ENCODE measurements at places on chromosomes 4 and X.

- no peak for DNase-seq
Measured at GRCh38 chr4:10730019-10730418, 45.5 kb upstream of the CLNK start.

DNA sequence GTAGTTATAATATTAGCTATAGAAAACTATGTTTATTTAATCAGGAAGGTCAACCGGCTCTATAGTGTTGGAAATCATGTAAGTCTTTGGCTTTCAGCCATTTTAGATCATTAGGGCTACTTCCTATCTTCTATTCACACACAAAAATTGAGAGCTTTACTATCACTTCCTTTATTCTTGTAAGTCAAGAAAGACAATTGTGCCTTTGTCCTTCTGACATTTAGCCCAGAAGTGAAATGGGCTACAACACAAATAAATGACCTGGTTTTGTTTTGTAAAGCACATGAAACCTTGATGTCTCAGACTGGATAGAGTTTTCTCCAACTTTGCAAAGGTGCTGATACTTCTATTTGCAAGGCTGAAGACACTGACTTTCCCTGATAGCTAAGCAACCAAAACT lies 122.4 kb upstream of the ACSL4 start:
- no peak for DNase-seq

DNA sequence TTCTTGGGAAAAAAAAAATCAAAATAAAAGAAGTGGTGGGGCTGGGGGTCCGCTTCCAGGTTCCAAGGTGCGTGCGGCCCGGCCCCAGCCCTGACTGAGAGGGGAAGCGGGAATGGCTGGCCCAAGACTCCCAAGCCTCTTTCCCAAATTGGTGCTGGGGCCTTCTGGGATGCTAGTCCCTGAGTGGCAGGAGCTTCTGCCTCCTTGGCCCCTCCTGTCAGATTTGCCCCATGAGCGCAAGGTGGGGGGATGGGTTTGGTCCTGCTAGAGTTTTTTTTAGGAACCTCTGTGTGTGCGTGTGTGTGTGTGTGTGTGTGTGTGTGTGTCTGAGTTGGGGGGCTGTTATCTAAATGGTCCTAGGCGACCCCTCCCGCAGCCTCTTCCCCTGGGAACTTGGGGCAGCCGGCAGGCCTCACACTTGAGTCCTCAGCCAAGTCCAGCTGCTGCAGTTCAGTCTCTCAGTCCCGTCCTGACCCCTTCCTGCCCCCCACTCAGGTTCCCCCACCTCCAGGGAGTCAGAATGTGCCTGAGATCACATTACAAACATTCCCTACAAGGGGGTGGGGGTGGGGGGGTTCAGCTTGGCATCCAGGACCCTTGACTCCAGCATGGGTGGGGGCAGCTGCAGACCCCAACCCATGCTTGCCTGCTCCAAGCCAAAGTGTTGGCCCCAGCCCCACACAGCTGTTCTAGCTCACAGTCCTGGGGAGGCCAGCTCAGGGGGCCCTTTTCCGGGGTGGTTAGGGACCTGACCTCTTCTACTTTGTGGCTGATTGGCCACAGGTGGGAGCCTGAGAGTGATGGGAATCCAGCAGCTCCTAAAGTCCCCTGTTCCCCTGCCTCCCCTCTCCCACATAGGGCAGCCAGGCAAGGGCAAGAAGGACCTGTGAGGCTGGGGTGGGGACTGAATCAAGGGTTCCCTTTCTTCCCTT lies 4.0 kb downstream of the EFNB1 start:
- peak; percentile 24 for DNase-seq

GRCh38 chr4:150236626-150237025 lies 158.4 kb downstream of the DCLK2 start:
- no peak for DNase-seq

DNA sequence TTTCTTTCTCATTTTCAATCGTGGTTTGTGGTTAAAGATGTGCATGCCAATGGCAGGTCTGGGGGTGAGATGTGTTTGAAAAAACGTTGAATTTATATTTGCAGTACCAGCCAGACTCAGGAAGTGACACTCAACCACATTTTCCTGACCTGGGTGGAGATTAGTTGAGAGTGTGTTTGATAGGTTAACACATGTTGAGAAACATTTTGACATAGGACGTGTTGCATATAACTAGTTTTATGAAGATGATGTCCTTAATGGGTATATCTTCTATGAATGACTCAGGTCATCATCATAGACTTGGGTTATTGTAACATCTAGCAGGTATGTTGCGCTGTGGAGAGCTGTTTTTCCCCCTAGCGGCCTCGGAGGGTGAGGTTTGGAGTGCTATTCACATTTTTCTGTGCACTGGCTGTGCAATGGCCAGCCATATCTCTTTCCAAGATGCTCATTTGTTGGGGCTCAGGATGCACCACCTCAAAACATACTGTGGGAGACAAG lies 21.7 kb upstream of the CD38 start:
- no peak for DNase-seq

DNA sequence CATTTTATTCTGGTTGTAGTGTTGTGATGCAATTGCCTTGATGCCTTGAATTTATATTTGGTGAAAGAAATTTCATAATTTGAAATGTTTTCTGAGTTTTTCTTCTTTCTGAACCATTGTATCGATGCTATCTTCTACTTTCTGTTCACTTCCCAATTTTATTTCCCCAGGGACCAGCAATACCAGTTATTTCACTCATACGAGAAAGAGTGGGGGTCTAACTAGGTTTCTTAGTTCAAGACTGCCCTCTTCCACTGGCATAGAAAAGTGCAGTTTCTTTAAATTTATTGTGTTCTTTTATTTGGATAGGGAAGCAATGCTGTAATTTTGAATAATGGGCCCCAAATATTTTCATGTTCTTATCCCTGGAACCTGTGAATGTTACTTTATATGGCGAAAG lies 544.0 kb upstream of the ADGRL3 start:
- DNase-seq = no peak

GRCh38 chrX:119343856-119344255 lies 55.3 kb upstream of the SLC25A43 start:
- DNase-seq = no peak

- DNase-seq = no peak
Measured at GRCh38 chr4:763191-763810, 57.7 kb downstream of the PCGF3 start.

GRCh38 chr4:187258651-187259401 lies 535.2 kb upstream of the FAT1 start:
- DNase-seq = no peak

DNA sequence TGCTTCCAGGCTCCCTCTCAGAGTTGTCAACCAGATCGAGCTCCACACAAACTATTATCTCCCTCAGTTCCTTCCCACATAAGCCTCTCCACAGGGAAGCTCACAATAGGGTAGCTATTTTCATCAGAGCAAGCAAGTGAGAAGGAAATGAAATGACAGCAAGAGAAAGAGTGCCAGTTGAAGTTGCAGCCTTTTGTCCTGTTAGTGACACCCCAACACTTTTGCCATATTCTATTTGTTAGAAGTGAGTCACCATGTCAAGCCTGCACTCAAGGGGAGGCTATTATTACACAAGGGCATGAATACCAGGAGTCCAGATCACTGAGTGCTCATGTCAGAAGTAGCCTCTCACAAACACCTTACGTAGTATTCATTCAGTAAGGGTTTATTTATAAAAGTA lies 266.3 kb upstream of the NOCT start:
- no peak for DNase-seq

DNA sequence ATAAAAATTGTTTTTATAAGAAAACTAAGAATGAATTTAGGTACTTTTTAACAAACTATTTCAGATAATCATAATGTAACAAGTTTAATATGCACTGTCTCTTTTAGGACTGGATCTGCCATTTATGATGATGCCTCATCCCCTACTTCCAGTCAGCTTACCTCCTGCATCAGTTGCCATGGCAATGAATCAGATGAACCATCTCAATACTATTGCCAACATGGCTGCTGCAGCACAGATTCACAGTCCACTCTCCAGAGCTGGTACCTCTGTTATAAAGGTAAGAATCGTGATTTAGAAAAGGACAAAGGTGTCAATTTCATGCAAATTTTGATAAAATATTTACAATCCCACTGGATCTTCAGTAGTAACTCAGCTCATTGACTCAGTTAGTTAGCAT lies 566.2 kb downstream of the DACH2 start:
- no peak for DNase-seq

DNA sequence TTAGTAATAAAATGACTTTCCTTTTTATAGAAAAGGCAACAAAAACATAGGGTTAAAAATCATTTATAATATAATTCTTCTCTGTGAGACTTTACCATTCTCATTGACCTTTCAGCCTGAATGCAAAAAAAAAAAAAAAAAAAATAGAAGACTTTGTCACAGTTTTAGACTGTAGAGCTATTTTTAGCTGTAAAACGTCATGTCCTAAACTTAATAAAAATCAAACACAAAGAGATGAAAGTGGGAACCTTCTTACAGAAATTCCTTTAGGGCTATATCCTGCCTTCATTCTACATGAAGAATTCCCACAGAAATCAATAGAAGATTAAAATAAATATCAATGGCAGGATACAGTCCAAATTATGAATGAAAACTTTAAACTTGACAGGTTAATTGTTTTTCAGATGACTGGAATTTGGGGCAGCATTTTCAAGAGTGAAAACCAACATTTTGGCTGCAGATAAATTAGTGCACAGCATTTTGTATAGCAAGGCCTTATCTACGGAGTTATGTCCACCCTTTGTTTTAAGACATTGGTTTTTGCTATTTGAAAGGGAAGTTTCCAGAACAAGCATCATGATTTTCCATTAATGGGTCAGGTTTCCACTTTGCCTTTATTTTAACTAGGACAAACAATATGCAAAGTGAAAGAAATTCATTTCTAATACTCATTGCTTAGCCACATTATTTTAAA lies 219.5 kb downstream of the SPCS3 start:
- no peak for DNase-seq

- no peak for DNase-seq
Measured at GRCh38 chr4:3756343-3757059, 9.7 kb upstream of the ADRA2C start.

DNA sequence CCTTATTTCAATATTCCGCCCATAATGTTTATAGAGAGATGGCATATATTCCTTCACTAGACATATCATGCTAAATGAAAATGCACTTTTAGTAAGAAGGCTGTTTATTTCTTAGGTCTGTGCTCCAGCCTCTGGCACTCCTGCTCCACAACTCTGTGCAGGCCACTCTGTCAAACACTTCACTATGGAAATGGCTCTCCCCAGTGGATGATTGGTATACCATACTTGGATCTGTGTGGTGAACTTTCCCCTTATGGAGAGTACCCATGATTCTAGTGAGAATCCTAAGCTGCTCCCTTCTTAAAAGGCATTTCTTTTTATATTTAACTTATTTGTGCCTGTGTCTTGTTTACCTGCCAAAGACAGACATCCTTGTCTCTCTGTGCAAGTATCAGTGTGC lies 480.1 kb upstream of the GALNT7 start:
- no peak for DNase-seq

DNA sequence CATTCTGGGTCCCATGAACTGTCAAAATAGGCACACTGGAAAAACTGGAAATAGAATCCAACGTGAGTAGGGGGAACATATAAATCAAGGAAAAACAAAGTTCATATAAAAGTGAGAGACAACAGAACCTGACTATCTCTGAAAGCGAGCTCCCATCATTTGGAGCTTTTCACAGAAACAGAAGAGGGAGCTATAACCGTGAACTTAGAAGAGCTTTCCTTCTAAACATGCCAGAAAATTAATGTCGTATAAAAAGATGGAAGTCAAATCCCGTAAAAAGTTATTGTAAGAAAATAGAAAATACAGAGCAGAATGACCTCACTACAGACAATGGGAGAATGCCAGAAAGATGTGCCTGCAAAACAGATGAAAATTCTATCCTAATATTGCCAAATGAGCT lies 23.9 kb upstream of the HSD17B10 start:
- DNase-seq = no peak

- DNase-seq = no peak
Measured at GRCh38 chrX:82589410-82589809, 918.7 kb upstream of the POU3F4 start.

GRCh38 chr4:42328978-42329377 lies 68.3 kb upstream of the SHISA3 start:
- DNase-seq = no peak

- DNase-seq = no peak
Measured at GRCh38 chr4:140014284-140014683, 139.7 kb downstream of the MAML3 start.

GRCh38 chr4:67531379-67531962 lies 13.8 kb downstream of the CENPC start:
- DNase-seq = no peak

GRCh38 chr4:477686-478085 lies 21.3 kb downstream of the ZNF721 start:
- no peak for DNase-seq

GRCh38 chr4:56099378-56099786 lies 150.6 kb downstream of the CEP135 start:
- DNase-seq = no peak

GRCh38 chr4:82780170-82780751 lies 18.3 kb downstream of the SCD5 start:
- no peak for DNase-seq

DNA sequence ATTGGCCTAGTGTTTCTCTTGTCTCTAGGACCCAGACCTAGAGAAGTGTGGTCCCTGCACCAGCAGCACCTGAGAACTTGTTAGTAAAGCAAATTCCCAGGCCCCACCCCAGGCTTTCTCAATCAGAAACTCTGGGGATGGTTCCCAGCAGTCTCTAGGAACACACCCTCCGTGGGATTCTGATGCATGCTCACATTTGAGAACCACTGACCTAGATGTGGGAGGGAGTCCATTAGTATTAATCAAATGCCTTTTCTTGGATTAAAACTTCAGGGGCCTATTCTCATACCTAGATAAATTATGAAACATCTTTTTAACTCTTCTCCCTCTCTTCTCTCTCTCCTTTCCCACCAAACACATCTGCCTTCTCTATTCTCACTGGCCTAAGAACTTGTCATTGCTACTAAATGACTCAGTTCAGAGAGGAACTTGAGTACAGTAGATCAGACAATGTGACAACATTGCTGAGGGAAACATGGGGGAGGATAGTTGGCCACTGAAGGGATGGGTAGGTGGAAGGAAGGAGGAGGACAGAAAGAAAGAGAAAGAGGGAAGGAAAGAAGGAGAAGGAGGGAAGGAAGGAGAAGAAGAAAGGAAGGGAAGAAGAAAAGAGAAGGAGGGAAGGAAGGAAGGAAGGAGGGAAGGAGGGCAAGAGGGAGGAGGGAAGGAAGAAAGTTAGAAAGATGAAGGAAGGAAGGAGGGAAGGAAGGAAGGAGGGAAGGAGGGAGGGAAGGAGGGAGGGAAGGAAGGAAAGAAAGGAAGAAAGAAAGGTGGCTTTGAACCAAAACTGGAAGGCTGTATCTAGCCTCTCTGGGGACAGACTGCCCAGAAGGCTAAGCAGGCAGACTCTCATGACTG lies 132.7 kb upstream of the MAP3K15 start:
- no peak for DNase-seq

- no peak for DNase-seq
Measured at GRCh38 chr4:56551516-56551915, 45.9 kb downstream of the ARL9 start.

DNA sequence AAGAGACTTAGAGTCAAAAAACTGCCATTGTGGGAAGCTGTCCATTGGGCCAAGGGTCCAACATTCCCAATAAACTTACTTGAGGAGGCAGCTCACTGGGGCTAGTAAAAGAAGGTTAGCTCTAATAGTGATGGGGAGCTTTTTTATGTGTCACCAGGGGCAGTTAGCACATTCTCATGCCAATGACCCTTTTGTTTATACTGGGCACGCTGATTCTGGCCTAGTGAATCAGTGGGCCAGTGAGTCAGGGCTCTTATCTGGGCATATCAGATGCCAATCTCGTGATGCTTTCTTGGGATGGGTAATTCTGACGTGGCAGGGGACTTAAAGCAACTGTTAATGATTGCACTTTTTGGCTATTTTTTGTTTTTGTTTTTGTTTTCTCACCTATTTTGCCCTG lies 27.8 kb downstream of the TCEAL1 start:
- no peak for DNase-seq

- no peak for DNase-seq
Measured at GRCh38 chr4:171813526-171814250, 484 bp downstream of the GALNTL6 start.
